Activated CD8-positive, alpha-beta memory T cell treated with anti-CD3 and anti-CD28 coated beads for 48 hours (primary cell): ENCODE measurements at places on chromosomes 3 and 15.

- DNase-seq = no peak
Observed at GRCh38 chr3:17823816-17824215, 81.4 kb upstream of the TBC1D5 start.

DNA sequence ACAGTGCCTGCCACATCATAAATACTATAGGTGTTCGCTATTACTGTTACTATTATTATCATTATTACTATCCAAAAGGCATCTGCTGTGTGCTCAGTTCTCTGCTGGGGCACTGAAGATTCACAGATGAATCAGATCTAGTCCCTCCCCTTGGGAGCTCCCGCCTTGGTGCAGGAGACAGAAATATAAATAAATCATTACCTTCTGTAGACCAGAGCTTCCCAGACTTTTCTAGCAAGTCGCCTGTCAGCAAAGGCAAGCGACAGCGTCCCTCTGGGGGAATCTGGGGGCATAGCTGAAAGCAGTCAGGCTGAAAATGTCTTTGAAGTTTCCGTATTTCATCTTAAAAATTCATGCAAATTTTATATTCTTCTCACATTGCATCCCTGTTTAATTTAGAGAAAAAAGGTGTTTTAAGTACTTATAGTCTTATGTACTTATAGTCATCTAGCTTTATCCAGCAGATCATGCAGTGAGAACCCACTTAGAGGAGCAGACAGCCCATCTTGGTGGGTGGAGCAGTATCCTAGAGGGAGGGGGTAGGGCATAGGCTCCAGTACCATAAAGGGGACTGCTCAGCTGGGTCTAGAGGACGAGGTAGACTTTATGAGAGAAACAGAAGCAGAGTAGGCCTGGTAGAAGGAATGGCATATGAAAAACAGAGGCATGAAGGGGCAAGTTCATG lies 10.4 kb upstream of the BRPF1 start:
- DNase-seq = no peak

GRCh38 chr15:78873793-78874765 lies 1.4 kb downstream of the MORF4L1 start:
- DNase-seq = no peak

- no peak for DNase-seq
Observed at GRCh38 chr3:14605067-14605466, 46.5 kb upstream of the CCDC174 start.

DNA sequence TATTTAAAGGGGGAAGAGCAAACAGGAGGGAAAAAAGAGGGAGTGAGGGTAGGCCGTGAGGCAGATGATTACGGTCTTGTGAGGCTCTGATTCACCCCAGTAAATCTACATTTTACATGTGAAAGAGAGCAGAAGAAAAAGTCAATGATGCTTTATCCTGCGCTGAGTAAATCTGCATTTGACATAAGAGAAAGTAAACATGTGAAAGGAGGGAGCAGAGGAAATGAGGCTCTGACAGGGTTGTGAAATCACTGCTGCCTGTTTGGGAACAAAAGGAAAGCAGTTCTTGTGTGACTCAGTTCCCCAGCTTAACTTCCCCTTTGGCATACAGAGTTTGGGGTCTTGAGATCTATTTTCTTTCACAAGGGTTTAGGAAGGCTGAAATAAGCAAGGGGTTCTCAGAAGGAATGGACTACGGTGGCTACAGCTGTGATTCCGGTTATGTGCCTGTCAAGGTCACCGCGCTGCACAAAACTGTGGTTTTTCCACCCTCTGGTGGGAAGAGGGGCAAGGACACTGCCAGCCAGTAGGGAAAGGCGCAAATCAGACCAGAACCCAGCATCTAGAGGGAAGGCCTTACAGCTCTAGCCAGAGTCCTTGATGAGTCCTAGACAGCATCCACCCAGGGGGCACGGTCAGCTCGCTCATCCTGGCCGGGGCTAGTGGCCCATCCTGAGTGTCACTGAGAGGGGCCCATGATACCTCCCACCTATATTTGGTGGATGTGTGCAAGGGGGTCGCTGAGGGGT lies 18.9 kb upstream of the HCN4 start:
- no peak for DNase-seq

- DNase-seq = no peak
Observed at GRCh38 chr3:190655933-190656332, 142.0 kb downstream of the IL1RAP start.

DNA sequence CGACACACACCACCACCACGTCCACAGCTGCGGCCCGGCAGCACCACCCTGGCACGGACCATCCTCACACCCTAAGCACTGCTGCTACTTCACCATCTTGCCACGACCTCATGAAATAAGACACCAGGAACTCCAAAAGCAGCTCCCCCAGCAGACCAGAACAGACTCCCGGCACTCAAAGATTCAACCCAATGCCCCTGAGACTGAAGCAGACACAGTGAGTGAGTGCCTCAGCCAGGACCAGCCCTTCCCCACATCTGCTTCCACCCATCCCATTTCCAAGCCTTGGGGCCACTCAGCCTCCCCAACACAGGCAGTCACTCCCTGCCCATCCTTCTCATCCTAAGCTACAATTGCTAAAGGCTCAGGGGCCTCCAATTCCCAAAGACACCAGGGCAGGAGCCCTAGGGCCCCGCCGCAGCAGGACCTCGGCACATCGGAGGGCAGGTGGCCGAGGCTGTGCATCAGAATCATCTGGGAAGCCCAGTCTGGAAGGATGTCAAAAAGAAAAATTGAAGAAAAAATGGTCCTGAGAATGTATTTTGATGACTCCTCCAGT lies 18.4 kb upstream of the OCA2 start:
- no peak for DNase-seq

- DNase-seq = no peak
Observed at GRCh38 chr3:44179246-44179645, 62.4 kb upstream of the TOPAZ1 start.

DNA sequence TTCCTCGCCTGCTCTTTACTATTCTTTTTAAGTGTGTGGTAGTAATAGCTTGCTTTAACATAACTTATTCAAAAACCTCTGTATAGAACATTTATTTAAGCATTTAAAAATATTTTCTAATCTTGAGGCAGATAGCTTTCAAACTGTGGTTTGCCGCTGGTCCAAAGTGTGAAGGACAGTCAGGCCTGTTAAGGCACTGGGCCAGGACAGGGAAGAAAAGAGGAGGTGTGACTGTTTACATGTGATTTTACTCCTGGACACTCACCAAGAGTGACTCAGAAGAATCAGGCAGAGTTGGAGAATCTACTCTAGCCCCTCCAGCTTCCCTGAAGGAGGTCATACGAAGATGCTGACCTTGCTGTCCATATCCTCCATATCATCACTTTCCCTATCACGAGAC lies 44.7 kb downstream of the CEP152 start:
- no peak for DNase-seq

DNA sequence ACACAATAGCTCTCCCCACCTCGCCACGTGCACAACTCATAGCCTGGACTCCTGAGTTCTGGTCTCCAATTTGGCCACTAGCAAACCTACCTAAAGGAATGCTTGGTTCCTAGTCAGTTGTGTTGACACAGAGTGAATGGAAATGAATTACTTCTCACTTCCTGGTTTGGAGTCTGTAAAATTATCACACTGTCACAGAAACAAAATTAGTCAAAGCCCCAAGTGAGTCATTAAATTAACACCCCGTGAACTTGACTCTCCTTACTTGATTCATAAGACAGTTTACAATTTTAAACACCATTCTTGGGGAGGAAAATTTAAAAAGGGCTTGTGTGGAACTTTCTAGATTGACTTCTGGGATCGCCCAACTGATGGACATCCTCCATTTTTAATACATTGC lies 276.2 kb upstream of the CTNNB1 start:
- DNase-seq = no peak

- no peak for DNase-seq
Observed at GRCh38 chr3:177946048-177946447, 590.2 kb upstream of the KCNMB2 start.
